ENCODE measurements at places on chromosomes 7 and 10.

GRCh38 chr10:100685331-100685730, 60.1 kb upstream of the PAX2 start:
- no peak for DNase-seq

DNA sequence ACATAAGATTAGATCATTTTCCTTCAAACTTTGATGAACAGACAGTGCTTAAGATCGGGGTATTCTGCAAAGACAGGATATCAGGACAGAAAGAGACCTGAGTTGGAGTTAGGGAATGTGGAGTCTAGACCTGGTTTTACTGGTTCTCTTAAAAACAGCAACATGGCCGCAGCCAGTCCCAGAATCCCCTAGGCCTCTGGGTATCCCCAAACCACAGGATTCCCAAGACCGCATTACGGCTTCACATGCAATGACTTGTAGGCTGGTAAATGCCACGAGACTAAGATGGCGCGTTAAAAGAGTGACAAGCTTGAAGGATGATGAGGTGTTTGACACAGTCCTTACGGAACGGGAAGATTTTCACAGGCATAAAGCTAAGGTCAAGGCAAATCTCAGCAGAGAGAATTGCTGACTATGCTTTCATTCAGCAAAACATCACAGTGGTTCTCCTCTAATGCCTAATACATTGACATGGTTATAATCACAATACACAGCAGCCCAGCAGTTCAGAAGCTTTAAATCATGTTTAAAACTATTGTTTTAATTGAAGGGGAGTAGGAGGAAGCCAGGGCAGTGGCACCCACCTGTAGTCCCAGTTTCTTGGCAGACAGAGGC, 32.9 kb downstream of the MPP7 start:
- no peak for DNase-seq

DNA sequence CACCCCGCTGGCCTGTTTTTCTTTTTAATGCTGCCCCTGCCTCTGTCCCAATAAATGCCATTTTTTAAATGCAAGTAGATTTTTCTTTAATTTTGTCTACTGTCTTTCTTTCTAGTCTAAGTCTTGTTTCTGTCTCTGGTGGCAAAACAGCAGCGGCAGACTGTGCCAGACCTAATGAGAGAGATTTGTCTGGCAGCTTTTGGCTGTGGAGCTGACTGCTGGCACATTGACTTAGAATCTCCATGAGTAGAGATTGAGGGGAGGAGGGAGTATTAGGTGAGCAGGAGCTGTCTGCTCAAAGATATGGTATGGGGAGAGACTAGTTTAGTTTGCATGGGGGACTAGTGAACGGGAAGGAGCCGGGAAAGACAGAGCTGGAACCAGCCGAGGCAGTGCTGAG, 13.0 kb downstream of the VWA2 start:
- DNase-seq, result no peak

- DNase-seq, result no peak
These were observed 95.5 kb downstream of the FAM204A start for GRCh38 chr10:118246332-118247295.

DNA sequence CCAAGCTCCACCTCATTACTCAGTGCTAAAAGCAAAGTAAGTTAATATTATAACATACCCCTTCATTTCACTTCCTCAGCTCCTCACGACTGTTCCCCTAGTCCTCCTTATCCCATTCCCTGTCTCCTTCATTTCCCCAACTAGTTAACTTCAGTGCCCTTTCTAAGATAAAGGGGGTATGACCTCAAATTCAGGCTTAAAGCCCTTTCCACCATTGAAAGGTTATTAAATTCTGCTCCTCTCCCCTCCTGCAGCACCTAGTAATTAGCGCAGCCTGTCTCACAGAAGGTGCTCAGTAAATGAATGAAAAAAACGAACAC, 1.0 kb downstream of the CRPPA start:
- no peak for DNase-seq

DNA sequence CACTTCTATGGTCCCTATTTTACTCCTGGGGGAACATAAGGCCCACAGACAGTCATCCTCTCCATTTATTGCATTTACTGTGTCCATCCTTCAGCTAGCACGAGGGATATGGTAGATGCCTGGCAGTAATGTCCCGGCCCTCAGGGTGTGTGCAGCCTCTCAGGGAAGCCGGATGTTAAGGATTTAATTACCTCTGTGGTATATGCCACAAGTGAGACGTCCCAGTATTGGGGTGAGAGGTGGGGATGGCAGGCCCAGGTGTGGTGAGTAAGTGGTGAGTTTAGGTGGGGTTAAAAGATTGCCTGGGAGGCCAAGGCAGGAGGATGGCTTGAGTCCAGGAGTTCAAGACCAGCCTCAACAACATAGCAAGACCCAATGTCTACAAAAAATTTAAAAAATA, 144.9 kb downstream of the SH3PXD2A start:
- no peak for DNase-seq

DNA sequence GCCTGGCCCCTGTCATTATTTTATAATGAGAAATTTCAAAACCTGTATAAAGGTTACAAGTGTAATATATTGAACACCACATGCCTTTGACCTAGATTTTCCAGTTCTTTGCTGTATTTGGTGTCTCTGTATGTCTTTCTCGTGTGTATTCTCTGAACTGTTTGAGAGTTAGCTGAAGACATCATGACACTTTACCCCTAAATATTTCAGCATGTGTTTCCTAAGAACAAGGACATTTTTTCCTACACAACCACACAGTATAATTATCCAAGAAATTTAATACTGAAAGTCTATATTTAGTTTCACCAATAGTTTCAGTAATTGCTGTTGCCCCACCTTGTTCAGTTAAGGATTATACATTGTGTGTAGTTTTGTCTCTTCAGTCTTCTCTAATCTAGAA, 14.8 kb downstream of the ZRANB1 start:
- DNase-seq, result no peak

DNA sequence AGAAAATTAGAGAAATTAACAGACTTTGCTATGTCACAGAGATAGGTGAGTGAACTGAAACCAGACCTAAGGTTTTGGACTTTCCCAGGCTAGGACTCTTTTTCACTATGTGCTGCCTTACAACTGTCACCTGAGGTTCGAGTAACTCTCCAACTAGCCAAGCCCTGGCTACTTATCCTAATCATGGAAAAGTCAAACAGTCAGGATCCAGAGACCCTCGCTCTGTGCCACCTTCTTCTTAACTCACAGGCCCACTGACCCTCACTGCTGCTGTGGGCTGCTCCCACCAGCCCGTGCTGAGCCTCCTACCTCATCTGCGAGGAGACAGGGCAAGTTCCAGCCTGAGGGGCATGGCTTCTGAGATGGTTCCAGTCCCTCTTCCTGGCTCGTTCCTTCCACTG, 211.4 kb upstream of the KLF14 start:
- DNase-seq, result no peak

GRCh38 chr10:112287844-112288243, 4.6 kb downstream of the TECTB start:
- no peak for DNase-seq

- DNase-seq, result no peak
These were observed 7.6 kb upstream of the C10orf105 start for GRCh38 chr10:71727105-71727737.

DNA sequence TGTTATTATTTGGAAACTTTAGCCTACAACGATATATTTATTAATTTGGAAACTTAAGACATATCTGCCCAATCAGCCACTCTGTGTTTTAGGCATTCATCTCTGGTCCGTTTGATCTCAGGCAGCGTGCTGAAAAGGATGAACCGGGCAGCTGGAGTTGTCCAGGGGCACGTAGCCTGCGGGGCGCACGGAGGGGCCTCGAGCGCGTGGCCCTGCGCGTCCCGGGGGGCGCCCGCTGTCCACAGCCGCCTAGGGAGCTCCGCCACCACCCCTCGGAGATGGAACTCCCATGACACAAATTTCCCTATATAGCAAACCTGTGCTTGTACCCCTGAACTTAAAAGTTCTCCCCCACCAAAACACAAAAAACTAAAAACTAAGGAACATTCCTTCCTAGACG, 24.3 kb upstream of the MKI67 start:
- DNase-seq, result no peak

- no peak for DNase-seq
These were observed 17.6 kb upstream of the ELN start for GRCh38 chr7:74010407-74010806.

GRCh38 chr7:70393956-70394355, 738.0 kb upstream of the GALNT17 start:
- no peak for DNase-seq

DNA sequence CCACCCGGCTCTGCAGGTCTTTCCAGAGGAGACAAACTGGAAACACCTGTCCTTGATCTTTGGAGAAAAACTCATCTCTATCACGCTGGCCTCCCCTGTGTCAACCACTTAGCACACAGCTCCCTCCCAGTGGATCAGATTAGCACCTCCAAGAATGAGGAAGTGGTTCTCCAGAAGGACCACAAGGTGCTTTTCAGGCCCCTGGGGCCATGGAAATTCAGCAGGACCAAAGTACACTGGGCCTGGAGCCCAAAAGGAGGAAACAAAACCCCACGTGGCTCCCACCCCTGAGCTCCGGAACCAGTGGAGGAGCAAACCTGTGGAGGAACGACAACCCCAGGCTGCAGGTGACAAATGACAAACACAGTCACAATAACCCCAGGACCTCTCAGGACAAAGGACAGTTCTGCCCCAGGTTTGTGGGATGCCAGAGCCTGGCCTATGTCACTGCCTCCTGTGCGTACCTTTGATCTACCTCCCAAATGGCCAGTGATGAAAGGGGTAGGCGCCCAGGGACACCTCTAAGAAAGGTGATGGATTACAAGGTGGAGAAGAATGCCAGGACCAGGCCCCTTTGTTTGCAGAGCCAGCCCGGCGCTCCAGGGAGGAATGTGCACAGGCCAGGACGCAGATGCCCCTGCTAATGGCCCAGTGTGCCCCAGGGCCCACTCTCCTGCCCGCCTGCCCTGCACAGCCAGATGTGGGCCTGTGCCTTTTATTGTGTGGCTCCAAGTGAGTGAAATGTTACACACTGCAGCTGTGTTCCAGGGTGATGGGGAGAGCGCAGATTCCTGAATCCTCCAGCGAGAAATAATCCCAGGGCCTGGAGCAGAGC, 5.7 kb downstream of the TNS3 start:
- DNase-seq, result no peak
